Right lobe of liver (tissue), 6 donors: ENCODE measurements at places on chromosomes 13 and 19. TPM values are rescaled to one million over a fixed set of nuclear protein-coding genes. Genes with fewer than 3 reads are reported as not detected.

The FSD1 gene
- total RNA-seq, result 0.46 TPM

The PGPEP1 gene
- total RNA-seq, result 37.7 TPM

The LYPD3 gene
- total RNA-seq, result 0.24 TPM

DNA sequence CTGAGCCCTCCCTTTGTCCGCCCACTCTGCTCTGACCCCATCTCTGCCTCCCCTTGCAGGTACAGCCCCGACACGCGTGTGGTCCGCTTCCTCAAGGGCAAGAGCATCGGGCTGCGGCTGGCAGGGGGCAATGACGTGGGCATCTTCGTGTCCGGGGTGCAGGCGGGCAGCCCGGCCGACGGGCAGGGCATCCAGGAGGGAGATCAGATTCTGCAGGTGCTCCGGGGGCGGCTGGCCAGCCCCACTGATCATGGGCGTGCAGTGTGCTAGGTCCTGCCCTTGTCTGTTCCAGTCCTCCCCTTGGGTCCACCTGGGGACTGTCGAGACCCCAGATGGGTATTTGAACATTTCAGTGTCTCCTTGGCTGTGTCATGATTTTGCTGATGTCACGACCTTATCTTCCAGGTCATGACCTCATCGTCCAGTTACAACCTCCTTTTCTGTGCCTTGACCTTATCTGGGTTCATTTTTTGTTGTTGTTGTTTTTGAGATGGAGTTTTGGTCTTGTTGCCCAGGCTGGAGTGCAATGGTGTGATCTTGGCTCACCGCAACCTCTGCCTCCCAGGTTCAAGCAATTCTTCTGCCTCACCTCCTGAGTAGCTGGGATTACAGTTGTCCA is 25.3 kb downstream of the APBA3 start:
- H3K27ac ChIP-seq, result no peak overlapping the region
- H3K36me3 ChIP-seq, result peaks cover 5% of the 10 kb centered on the region
- no peak for DNase-seq
- H3K27me3 ChIP-seq, result no peaks in the 10 kb centered on the region
- H3K4me1 ChIP-seq, result no peaks in the 10 kb centered on the region

DNA sequence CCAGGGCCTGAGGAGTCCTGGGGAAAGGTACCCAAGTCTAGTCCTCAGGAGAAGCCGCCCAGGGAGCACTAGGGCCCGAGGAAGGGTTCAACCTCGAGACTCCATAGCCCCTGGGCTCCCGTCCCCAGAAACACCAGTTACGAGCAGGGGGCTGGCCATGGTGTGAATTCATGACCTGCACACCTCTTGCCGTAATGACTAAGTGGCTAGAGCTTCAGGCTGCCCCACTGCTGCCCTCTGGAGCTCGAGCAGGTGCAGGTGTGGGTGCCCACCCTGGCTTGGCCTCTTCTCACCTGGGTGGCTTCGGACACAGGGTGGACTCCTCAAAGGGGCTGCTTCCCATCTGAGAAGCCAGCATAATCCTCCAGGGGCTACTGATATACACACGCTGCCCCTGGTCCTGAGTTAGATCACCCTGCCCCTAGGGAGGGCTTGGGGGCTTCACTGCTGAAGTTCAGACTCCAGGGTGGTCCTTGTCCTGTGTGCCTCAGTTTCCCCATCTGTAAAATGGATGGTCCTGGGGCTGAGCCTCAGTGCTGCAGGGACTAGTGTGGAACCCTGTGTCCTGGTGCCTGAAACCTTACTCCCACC is 13.6 kb downstream of the SPC24 start:
- no peak for DNase-seq
- H3K27me3 ChIP-seq, result no peaks in the 10 kb centered on the region
- H3K36me3 ChIP-seq, result no peaks in the 10 kb centered on the region
- no peak overlapping the region for H3K4me3 ChIP-seq
- peak overlapping the region; percentile 45 for H3K27ac ChIP-seq

DNA sequence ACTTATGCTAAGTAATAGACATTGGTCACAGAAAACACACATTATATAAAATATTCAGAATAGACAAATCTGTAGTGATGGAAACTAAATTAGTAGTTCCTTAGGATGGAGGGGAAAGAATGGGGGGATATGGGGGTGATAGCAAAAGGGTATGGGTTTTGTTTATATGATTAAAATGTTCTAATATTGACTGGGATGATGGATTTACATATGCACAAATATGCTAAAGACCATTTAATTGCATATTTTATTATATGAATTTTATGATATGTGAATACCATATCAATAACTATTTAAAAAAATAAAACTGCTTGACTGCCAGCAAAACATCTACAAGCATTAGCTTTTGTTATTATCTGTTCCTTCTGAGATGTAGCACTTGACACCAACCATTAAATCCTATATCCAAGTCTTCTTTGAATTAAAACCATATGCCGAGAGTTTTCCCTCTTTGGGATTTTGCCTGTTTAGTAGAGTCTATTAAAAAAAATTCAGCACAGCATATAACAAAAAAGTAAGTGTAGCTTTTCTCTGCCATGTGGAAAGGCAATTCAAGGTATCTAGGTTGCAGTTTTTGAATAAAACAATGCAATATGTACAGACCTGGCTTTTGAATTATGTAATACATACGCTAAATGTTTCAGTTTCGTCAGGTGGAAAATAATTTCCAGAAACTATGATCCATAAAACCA is 2584.1 kb upstream of the PCDH20 start:
- no peak overlapping the region for H3K4me3 ChIP-seq
- no peak overlapping the region for H3K27ac ChIP-seq
- H3K27me3 ChIP-seq, result no peaks in the 10 kb centered on the region
- H3K36me3 ChIP-seq, result no peaks in the 10 kb centered on the region

DNA sequence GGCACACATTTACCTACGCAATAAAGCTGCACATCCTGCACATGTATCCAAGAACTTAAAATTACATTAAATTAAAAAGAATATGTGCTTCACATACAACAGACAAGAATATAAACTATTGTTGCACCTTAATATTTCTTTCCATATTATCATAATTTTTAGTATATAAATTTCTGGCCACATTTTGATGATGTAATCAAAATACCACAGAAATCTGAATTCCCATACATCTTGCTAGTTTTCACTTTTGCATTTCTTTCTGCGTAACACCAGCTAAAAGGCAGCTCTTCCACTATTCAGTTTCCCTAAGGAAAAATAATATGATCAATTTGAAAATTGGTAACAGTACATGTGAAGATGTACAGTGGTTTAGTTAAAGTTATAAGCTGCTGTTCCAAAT is 42.6 kb downstream of the FGF14 start:
- H3K36me3 ChIP-seq, result no peaks in the 10 kb centered on the region
- no peaks in the 10 kb centered on the region for H3K4me1 ChIP-seq
- no peaks in the 10 kb centered on the region for H3K27me3 ChIP-seq
- H3K27ac ChIP-seq, result no peak overlapping the region
- no peak overlapping the region for H3K4me3 ChIP-seq
- no peak for DNase-seq

The FBXO17 gene
- 50.4 TPM for total RNA-seq

DNA sequence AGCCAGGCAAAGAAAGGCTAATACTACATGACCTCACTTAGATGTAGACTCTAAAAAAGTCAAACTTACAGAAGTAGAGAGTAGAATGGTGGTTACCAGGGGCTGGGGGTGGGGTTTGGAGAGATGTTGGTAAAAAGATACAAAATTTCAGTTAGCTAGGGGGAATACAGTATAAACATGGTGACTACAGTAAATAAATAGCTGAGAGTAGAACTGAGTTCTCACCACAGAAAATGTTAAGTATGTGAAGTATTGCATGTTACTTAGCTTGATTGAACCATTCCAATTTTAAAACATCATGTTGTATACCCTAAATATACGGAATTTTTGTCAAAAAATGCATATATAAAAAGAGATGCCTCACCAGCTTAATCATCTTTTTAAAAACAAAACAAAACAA is 67.5 kb upstream of the DOCK9 start:
- no peaks in the 10 kb centered on the region for H3K36me3 ChIP-seq
- H3K4me1 ChIP-seq, result no peaks in the 10 kb centered on the region
- H3K27me3 ChIP-seq, result no peaks in the 10 kb centered on the region
- no peak overlapping the region for H3K4me3 ChIP-seq
- no peak overlapping the region for H3K27ac ChIP-seq
- DNase-seq, result no peak
